Stimulated activated CD8-positive, alpha-beta memory T cell treated with anti-CD3 and anti-CD28 coated beads, Interleukin-15, amount 100 ng/mL, for 4 hours (primary cell): ENCODE measurements at places on chromosomes 2 and 18.

DNA sequence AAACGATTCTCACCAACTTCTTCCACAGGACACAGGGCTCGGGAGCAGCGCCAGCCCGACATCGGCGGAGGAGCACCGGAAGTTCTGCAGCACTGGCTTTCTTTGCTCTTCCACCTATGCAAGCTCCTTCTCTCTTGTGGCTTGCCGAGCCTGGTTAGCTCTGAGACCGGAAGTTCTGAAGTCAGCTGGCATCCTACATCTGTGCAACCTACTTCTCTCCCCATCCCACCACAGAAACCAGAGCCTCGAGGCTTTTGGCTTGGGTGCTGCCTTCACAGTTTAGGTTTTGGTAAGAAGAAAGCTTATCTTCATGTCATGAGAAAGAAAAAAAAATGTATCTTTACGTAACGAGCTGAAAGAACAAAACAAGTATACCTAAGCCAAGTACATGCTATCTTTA is 111.7 kb downstream of the ANKRD44 start:
- peak; percentile 79 for DNase-seq

DNA sequence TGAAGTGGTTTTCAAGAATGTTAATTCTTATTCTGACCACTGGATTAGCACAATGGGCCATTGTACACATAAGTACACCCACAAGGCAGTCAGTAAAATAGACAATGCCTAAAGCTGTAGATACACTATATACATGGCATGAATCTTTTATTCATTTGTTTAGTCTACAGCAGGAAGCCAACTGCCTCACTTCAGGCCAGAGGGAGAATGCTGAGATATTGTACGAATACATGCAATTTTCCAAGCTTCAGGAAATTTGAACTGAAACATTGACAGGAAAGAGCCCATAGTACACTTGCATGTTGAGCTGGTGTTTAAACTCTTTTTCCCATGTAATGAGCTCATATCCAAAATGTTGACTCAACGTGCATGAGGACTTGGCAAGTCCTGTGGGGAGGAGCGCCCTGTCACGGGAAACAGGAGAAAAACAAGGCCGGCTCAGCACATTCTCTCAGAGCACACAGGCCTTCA is 111.6 kb upstream of the CYP1B1 start:
- DNase-seq, result no peak

DNA sequence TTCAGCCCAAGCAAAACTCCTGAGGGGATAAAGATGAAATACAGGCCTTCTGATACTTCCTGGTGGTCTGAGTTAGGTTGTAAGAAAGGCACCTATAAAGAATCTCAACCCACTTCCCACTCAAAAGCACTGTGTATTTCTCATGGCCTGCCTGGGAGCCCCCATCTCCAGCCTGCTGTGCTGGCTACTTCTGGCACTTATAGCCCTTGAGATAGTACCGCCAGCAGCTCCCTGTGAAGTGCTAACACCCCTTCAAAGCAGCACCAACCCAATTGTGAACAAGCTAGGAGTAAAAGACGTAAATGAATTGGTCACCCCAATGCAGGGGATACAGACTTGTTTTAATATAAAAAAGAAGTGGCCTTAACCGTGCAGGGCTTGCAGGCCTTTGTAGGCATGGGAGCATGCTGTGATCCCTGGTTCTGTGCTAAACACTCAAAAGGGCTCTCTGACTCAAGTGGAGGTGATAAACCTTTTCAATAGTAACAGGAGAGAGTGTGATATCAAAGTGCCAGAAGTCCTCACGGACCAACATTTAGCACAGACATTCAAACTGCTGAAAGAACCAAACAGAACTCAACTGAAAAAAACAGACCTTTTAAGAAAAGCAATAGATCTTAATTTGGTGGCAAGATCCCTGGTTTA is 80.8 kb downstream of the RTN4 start:
- no peak for DNase-seq

DNA sequence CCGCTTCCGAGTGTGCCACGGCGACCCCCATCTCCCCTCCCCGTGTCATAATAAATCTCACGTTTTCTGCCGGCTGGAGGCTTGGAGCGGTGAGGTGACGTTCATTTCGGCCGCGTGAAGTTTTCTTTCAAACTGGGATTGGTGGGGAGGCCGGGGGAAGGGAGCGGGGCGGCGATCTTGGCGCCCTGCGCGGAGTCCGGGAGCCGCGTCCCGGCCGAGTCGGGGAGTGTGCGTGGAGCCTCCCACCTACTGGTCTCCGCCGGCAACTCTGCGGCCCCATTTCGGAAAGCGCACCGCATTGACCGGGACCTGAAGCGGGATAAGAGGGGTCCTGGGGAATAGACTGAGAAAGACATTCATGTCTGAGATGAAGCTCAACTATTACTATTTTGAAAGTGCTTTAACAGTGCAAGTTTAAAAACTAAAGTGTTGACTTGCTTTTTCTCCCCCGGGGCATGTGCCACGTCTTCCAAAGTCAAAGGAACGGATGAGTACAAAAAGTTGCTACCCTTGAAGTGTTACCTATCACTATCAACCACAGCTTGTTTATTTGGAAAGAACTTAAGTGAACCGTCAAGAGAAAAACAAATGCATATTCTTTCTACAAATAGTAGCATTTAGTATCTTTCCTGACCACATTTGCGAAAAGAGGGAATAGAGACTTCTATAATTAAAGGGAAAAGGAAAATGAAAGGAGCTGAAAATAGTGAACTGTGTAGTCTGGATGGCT is 818 bp upstream of the IKZF2 start:
- DNase-seq, result peak; percentile 17

DNA sequence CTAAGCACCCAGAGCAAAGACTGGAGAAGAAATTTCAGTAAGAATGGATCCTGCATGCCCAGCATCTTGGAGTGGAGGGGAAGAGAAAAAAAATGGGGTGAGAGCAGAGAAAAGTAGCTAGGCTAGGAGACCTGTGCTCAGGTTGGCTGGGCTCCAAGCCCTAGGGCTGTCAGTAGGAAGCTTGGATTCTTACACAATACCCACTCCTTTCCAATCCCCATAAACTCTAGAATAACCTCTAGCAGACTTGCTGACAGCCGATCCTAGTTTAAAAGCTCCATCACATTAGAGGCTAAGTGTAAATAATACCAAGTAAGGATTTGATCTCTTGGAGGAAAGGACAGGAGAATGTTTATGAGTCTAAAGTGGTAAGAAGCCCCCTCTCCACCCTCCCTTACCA is 46.2 kb upstream of the NABP1 start:
- DNase-seq, result no peak
